ENCODE measurements at places on chromosomes 1 and 21.

- DNase-seq = no peak
Measured at GRCh38 chr1:145702826-145703225, 4.3 kb downstream of the PDZK1 start.

DNA sequence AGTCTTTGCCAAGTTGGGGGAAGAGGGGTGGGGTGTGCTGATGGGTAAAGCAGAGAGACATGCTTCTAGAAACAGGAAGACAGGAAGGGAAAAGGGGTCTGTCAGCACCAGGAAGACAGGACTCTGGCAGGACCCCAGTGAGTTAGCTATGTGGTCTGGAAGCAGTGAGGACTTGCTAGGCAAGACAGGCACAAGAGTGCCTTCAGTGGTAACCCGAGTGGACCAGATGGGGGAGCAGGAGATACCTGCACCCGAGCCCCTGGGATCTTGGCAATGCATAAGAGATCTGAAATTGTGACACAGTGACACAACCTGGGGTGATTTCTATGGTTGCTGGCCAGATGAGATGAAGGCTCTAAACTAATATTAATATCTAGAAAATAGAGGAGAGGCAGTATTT, 7.0 kb downstream of the TLR5 start:
- no peak for DNase-seq

DNA sequence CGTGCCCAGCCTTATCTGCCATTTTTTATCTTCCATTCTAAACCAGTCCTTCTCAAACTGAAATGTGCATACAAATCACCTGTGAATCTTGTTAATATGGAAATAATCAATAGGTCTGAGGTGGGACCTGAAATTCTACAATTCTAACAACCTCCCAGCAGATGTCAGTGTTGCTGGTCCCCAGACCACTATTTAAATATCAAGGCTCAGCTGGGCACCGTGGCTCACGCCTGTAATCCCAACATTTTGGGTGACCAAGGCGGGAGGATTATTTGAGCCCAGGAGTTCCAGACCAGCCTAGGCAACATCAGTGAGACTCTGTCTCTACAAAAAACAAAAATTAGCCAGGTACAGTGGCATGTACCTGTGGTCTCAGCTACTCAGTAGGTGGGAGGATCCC, 4.1 kb downstream of the UQCRHL start:
- DNase-seq = peak; percentile 43

DNA sequence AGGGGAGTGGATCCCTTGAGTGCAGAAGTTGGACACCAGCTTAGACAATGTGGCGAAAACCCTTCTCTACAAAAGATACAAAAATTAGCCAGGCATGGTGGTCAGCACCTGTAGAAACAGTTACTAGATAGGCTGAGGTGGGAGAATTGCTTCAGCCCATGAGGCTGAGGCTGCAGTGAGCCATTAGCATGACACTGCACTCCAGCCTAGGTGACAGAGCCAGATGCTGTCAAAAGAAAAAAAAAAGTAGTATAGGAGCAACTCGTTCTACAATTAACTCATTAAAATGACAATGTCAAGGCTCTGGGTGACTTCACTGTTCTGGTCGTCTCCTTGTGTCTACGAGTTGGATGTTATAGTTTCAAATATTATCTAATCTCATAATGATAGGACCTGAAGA, 370.6 kb upstream of the NCAM2 start:
- DNase-seq = no peak

GRCh38 chr21:36178349-36178748, 21.7 kb downstream of the DOP1B start:
- DNase-seq = no peak

GRCh38 chr1:191049781-191050180, 572.1 kb upstream of the BRINP3 start:
- no peak for DNase-seq

- DNase-seq = no peak
Measured at GRCh38 chr1:84743896-84744295, 53.6 kb upstream of the SSX2IP start.

- no peak for DNase-seq
Measured at GRCh38 chr1:110316735-110317134, 22.4 kb upstream of the RBM15 start.

- no peak for DNase-seq
Measured at GRCh38 chr1:42720868-42721267, 19.2 kb downstream of the CLDN19 start.

- DNase-seq = no peak
Measured at GRCh38 chr1:230646710-230647302, 4.5 kb downstream of the COG2 start.

DNA sequence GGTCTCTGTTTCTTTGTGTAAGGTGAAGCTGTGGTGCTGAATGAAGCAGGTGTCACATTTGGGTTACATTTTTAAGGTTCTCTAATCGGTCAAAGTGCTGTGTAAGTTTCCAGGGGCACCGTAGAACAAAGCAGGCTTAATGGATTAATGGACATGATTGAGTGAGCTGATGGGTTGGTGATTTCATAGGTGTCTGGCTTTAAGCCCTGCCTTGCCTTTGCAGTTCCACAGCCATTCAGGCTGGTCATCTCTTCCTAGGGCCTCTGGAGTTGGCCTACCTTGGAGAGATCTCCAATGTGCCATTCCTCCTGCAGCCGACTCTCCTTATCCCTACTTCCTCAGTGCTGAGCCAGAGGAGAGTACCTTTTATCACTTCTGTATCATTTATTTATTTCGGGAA, 15.2 kb downstream of the GALNT2 start:
- DNase-seq = no peak

DNA sequence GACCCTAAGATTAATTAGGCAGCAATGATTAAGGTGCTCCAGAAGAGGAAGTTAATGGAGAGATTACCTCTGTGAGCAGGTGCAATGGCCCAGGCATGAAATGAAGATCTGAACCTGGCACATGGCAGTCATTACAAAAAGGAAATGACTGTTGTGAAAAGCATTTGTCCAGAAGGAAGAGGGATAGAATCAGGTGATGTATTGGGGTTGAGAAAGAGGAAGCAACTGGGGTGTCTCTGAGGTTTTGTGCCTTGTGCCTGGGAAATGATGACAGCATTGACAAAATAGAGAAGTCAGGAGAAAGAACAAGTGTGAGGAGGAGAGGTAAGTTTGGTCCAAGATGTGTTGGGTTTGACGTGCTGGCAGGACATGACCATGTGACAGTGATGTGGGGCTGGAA, 5.6 kb downstream of the CRCT1 start:
- no peak for DNase-seq

DNA sequence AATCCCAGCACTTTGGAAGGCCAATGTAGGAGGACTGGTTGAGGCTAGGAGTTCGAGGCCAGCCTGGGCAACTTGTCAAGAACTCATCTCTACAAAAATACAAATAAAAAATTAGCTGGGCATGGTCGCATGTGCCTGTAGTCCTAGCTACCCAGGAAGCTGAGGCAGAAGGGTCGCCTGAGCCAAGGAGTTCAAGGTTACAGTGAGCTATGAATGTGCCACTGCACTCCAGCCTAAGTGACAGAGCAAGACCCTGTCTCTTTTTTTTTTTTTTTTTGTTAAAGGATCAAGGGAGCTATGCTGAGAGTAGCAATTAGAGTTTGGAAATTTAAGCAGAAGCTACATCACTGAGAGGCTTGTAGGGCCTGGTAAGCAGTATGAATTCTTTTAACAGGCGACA, 70.9 kb downstream of the EIF4G3 start:
- DNase-seq = no peak

- no peak for DNase-seq
Measured at GRCh38 chr1:223741861-223742260, 29.5 kb downstream of the CAPN2 start.

DNA sequence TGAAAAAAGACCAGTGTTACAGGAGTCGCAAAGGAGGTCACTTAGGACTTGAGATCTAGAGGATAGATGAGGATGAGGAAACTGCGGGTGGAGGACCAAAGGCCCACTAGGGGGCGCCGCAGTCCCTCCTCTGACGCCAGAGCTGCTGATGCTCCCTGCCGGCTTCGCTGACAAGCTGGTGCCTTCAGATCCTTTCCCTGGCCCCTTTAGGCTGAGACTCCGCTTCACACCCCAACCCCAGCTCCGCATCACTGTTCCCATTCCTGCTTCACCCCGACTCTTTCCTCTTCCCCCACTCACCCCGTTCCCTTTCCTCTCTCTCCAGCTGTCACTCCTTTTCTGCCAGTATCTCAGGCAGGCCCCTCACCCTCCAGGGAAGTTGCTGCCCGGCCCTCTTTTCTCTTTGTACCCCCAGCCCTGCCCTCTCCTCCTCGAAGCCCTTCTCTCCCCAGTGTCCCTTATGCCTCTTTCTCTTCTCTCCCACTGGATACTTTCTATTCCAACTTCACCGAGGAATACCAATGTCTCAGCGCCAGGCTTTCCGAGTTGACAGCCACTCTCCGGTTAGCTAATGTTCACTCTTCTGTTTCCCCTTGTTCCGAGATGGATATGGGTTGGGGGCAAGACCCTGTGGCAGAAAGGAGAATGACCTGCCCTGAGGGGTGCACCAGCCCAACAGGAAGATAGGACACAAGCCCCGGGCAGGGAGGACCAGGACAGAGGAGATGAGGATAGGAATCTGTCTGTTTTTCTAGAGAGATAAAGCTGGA, 4.5 kb downstream of the KCNJ9 start:
- peak; percentile 76 for DNase-seq

GRCh38 chr21:44010429-44010828, 1.7 kb upstream of the TRAPPC10 start:
- no peak for DNase-seq

DNA sequence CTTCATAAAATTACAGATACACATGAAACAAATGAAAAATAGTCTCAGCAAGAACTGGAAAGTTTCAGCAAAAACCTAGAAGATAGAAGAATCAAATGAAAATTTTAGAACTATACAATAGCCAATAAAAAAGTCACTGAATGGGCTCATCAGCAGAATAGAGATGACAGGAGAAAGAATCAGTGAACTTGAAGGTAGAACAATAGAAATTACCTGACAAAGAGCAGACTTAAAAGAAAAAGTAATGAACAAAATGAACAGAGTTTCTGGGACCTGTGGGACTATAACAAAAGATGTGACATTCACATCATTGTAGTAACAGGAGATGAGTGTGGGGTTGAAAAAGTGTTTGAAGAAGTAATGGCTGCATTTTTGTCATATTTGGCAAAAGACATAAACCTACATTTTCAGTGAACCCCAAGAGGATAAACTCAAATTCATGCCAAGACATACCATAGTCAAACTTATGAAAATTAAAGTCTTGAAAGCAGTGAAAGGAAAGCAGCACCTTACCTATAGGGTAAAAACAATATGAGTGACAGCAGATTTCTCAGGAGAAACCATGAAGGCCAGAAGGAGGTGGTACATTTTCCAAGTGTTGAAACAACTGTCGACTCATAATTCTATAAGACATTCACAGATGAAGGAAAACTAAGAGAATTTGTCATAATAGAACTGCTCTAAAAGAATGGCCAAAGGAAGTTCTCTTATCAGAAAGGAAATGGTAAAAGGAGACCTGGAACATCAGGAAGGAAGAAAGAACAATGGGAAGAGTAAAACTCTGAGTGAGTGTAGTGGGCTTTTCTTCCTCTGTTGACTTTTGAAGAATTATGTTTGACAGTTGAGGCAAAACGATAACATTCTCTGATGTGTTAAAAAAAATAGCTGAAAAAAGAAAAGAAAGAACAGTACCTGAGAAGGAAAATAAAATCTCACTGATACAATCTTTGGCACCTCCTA, 23.5 kb downstream of the NTPCR start:
- DNase-seq = no peak

DNA sequence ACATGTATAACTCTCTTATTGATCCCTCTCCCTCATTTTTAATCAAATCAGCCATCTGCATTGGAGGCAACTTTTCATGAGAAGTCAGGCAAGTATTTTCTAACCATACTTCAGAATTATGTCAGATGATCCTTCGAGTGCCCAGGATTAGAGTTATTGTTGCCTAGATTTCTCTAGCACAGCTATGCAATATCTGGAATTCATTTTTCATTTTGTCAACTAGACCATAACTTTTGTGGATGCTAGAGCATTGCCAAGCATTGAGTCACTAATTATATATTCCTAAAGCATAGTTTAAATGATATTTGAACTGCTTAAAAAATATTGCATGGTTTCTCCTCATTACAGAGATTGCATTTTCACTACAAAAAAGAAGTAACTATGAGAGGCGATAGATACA, 21.2 kb downstream of the HFM1 start:
- no peak for DNase-seq

DNA sequence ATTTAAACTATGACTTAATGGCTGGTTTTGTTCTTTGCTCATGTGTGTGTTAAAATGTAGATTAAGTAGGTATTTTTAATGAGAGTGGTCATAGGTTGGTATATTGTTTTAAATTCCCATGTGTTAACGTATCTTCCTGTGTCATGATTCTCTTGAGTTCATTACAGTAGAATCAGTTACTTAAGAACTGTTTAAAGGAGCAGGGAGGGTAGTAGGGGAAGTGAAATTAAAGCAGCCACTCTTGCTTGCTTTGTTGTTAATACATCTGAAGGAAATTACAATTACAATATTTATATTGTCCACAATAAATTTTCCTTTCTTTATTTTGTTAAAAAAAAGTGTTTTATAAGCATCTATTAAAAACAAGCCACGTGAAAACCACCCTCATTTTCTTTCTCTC, 119.2 kb upstream of the KIAA1614 start:
- peak; percentile 26 for DNase-seq

DNA sequence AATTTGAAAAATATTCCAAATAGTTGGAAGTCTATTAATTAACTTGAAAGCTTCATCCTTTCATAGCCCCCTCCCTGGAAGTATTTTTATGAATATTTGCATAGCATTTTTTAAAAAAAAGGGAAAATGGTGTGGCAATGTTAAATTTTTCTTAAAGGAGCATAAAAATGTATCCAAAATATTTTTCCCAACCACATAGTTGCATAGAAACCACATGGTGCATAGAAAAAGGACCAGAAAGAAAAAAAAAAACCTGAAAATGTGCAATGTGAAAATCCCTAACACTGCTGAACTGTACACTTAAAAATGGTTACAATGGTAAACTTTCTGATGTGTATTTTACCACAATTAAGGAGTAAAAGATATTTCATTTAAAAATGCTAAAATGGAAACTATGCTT, 8.0 kb downstream of the C1orf167 start:
- DNase-seq = no peak

GRCh38 chr1:222820171-222820712, 5.4 kb downstream of the DISP1 start:
- DNase-seq = peak; percentile 76

DNA sequence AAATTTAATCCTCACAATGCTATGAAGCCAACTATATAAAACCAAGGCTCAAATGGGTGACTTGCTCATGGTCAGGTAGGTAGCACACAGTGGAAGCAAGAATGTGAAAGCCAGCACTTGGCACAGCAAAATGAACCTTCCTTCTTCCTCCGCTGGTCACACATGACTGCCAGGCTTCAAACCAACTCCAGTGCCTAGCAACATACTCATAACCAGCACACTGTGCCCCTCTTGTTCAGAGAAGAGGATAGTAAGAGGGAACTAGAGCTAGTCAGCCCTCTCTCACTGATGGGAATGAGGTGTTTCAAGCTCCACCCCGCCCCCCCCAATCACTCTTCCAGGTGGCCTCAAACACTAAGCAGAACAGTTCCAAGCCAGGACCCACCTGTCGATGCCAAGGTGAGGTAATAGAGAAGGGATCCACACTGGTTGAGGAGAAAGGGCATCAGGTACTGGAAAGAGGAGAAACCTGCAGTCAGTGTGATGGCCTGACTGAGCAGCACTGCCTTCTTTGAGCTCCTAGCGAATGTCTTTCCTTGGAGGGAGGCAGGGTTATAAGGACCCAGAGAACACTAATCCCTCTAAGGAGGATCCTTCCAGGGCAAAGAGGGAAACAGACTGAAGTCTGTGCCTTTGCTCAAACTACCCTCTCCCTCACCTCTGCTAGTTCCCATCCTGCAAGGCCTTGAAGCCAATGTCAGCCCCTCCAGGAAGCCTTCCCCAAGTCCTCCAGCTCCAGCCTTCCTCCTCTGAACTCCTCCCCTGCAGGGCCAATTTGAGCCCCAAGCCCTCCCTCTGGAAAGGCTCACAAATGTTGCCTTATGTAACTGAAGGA, 1.2 kb downstream of the TMEM234 start:
- no peak for DNase-seq
